Activated naive CD4-positive, alpha-beta T cell treated with anti-CD3 and anti-CD28 coated beads, Interleukin-2, amount 50 U/mL, for 72 hours (primary cell): ENCODE measurements at places on chromosomes 7 and 10. TPM values are rescaled to one million over a fixed set of nuclear protein-coding genes. Genes with fewer than 3 reads are reported as not detected.

- DNase-seq, result no peak
Observed at GRCh38 chr7:133568544-133568943, 315.7 kb downstream of the EXOC4 start.

DNA sequence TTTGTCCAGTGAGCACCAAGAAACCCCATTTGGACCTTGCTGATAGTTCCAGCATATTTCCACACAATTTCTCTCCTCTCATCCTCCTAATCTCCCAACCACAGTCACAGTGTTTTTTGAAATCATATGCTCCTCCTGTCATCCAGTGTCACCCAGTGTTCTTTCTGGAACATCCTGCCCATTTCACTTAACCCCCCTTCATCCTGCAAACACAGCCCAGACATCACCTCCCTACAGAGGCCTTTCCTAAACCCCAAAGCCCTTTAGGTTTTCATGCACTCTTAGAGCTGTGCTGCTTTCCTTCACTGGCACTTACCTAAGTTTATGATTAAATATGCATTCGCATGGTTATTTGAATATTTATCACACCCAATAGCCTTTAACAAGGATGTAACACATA is 1158.0 kb upstream of the C7orf33 start:
- no peak for DNase-seq

Gene CRTAC1
- total RNA-seq, result not detected

Gene ENKUR
- not detected for total RNA-seq

DNA sequence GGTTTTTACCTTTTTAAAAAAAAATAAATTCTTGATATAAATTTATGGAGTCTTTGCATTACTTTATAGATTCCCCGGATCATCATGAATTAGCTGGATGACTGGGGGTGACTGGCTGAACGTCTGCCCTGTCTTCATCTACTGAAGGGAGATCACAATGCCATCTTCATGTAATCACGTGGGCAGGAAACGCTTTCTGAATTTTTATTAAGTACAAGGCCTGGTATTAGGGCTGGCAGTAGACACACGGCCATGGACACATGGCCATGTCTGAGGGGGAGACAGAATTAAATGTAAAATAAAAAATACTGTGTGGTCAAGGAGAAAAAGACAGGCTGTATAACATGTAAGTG is 111.2 kb downstream of the VIPR2 start:
- DNase-seq, result no peak

DNA sequence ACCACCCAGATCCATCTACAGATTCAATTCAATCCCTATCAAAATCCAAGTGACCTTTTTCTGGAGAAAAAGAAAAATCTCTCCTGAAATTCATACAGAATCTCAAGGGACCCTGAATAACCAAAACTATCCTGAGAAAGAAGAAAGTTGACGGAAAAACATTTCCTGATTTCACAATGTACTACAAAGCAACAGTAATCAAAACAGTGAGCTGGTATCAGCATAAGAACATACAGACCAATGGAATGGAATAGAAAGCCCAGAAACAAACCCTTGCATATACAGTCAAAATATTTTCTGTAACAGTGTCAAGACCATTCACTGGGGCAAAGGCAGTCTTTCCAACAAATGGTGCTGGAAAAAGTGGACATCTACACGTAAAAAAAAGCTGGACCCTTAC is 89.9 kb downstream of the JMJD1C start:
- no peak for DNase-seq

DNA sequence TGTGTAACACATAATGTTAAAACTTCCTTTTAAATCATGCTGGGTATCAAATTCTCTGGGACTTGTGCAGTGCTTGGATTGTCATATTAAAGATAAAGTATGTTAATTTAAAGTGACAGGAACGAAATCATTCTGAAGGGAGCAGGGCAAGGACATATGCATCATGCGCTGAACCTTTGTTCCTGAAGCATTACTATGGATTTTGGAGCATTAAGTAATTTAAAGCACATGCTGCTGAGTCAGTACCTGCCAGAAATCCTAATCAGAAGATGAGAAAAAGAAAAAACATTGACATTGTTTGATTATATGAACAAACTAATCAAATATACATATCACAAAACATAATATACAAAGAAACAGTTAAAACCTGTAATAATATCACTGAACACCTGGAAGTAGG is 101.4 kb downstream of the MICU1 start:
- no peak for DNase-seq

Gene TAF3
- 16.8 TPM for total RNA-seq

Gene FAM25G
- not detected for total RNA-seq

Gene ASZ1
- total RNA-seq, result not detected

DNA sequence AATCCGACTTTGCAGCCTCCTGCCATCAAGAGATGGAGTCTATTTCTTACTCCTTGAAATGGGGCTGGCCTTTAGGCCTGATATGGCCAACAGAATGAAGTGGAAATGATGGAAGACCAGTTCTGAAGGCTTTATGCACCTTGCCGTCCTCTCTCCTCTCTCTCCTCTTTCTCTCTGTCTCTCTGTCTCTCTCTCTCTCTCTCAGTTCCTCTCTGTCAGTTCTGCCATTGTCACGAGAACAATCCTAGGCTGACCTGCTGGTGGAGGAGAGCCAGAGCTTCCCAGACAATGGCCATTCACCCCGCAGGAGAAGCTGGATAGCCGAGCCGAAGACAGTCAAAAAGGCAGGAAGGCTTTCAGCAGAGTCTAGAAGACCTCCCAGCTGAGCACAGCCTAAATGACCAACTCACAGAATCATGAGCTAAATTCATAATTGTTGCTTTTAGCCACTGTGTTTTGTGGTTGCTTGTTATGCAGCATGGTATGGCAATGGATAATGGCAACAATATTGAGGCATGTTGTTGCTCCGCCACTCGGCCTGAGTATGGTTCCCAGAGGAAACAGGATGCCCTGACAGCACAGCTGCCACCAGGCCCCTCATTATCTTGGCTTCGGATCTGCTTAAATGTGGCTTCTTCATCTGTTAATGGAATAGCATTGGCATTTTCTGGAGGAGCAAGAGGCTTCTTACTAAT is 35.5 kb downstream of the FRMPD2 start:
- no peak for DNase-seq

DNA sequence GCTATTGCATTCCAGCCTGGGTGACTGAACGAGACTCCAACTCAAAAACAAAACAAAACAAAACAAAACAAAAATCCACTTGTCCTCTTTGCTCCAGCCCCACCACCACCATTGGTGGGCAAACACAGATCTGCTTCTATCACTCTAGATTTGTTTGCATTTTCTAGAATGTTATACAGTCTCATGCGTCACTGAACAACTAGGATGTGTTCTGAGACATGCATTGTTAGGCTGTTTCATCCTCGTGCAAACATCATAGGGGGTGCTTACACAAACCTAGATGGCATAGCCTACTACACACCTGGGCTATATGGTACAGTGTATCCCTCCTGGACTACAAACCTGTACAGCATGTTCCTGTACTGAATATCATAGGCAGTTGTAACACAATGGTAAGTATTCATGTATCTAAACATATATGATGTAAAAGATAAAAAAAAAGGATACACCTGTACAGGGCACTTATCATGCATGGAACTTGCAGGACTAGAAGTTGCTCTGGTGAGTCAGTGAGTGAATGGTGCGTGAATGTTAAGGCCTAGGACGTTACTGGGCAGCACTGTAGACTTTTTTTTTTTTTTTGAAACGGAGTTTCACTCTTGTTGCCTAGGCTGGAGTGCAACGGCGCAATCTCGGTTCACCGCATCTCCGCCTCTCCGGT is 45.3 kb downstream of the BTBD16 start:
- DNase-seq, result no peak

DNA sequence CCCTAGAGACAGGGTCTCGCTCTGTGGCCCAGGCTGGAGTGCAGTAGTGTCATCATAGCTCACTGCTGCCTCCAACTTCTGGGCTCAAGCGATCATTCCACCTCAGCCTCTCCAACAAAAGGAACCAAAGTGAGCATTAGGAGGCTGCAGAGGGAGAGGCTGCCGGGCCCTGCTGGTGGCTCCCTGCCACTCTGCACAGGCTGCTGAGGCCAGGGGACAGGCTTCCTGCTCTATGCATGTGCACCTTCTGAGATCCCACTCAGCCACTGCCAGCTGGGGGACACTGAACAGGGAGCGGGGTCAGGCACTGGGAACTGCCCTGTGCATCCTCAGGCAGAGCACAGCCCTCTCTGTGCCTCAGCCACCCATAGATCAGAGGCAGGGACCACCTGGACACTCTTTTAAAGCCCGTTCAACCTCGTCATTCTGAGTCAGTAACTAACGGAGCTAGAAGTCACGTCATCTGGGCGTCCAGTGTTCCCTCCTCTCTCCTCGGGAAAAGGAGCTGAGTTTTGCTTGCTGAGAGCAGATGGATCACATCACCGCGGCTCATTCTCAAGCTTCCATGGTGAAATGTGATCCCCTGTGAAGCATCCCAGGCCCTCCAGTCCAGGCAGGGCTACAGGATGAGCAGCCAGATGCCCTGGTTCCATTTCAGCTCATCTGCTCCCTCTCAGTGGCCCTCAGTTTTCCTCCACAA is 109.6 kb downstream of the MYL10 start:
- DNase-seq, result no peak

DNA sequence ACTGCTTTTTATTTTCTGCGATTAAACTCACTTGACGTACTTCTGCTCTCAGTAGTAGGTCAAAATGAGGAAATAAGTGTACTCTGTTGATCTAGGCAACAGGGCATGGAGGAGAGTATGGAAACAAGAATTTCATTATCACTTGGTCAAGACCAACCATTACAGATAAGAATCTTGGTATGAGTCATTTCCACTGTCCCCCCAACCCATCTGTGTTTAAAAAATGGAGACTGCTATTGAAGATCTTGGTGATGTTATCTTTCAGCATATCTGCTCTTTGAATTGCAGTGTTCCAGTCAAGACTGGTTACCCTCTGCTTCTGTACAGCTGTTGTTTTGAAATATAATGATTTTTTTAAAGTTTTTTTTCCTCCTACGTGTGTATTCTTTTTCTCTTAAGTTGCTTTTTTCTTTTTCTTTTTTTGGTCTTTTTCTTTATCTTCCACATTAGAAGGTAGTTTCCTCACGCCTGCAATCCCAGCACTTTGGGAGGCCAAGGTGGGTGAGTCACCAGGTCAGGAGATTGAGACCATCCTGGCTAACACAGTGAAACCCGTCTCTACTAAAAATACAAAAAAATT is 11.7 kb downstream of the STAM start:
- no peak for DNase-seq

Gene SYT15
- total RNA-seq, result 1.4 TPM

- DNase-seq, result no peak
Observed at GRCh38 chr10:127015373-127015772, 110.1 kb downstream of the DOCK1 start.

Gene MPP7
- 24.4 TPM for total RNA-seq

DNA sequence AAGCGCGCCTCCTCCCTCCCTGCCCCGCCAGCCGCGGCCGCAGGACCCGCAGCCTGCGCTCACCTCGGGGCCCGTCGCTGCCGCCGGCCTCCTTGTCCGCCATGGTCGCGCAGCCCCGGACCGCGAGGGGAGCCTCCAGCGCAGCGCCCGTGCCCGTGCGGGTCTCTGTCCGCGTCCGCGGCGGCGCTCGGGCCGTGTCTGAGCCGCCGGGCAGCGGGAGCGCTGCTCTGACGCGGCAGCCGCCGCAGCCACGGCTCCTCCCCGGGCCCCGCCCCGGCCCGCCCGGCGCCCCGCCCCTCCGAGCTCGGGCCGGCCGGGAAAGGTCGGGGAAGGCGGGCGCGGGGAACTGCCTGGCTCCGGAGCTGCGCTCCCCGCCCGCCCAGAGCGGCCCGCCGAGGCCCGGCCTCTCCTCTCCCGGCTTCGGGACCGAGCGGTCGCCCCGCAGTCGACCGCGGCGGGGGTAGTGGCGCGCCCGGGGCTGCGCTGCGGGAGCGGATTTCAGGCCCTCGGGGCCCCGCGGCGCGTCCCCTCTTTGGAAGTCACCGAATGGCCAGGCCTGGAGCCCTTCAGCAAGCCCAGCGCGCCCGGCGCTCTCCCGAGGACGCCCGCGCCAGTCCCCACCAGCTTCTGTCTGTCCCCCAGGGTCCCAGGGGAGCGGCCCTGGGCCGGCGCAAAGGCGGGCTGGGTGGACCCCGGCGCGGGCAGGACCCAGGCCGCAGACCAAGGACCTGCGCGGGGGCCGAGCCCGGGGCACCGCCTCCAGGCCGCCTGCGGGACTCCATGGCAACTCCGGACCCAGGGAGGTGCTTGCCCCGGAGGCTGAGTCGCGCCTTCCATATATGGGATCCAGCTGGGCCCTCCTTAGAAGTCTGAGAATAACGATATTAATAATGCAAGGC is at the start of gene HSPA12A:
Gene HSPA12A, minus strand, starts transcription at position 200 of the 899 bp plus-strand sequence. Its CDS starts 97 bp downstream, at position 103.
- no peak for DNase-seq

DNA sequence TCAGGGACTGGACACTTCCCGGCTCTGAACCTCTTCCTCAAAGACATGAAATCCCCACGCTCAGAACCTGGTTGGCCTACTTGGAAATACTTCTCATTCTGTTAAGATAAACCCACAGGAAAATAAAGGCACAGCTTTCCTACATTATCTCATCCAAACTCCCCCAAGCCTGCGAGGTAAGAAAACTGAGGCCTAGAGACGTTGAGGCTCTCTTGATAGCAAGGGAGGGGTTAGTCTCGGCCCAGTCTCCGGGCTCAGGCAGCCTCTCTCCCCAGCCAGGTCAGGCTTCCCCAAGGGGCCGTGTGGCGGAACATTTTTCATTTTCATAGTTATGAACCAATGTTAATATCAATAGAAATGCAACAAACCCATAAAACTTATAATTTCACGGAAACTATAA is 4.6 kb upstream of the EIF3B start:
- no peak for DNase-seq

Gene MYPN
- total RNA-seq, result not detected

DNA sequence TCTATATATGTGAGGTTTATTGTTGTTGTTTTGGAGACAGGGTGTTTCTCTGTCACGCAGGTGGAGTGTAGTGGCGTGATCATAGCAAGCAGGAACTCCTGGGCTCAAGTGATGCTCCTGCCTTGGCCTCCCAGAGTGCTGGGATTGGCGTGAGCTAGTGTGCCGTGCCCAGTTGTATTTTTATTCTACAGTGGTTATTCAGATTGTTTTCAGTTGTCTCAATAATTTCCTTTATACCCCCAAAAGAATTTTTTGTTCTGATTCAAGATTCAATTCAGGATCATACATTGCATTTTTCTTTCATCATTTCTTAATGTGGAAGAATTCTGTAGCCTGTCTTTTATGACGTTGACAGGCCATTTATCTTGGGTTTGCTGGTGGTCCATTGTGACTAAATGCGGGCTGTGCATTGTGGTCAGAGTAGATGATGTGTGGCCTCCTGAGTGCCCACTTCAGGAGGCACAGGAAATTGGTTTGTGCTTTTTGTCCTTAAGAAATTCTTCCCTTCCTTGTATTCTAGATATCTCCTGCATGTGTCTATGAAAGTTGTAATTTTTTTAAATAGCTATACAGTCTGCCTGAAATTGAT is 22.9 kb downstream of the RBM33 start:
- no peak for DNase-seq

- no peak for DNase-seq
Observed at GRCh38 chr10:31920538-31920937, 8.1 kb downstream of the ARHGAP12 start.

GRCh38 chr10:93894516-93895378 is 969 bp downstream of the SLC35G1 start:
- DNase-seq, result no peak

- no peak for DNase-seq
Observed at GRCh38 chr7:127419196-127419595, 26.7 kb upstream of the ZNF800 start.
